ENCODE measurements at places on chromosomes 5 and 9. TPM values are rescaled to one million over a fixed set of nuclear protein-coding genes. Genes with fewer than 3 reads are reported as not detected.
A peak's percentile ranks its signal among the peaks of the same experiment; 100 is the strongest.

GRCh38 chr9:93258419-93258817 is 74.5 kb downstream of the WNK2 start:
- DNase-seq, result no peak

GRCh38 chr9:121708768-121709488 is 57.5 kb downstream of the DAB2IP start:
- no peak for DNase-seq

DNA sequence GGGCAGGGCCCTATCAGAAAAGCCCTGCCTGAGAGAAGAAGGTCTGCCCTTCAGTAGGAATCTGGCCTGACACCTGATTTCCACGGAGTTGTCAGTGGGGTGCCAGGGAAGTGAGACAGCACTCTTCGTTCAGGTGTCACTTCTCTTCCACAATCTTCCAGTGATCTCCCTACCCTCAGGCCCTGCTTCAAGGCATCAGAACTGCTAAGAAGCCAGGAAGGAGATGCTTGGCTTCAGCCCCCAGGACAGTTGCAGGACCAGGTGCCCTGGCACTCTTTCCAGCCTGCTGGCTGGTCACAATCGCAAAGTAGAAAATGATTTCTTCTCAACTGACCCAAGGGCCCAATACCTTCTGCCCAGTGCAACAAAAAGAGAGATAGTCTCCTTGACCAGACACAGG is 50.3 kb downstream of the SPOCK1 start:
- DNase-seq, result no peak

PRR16 gene
- total RNA-seq, result 5.2 TPM

DNA sequence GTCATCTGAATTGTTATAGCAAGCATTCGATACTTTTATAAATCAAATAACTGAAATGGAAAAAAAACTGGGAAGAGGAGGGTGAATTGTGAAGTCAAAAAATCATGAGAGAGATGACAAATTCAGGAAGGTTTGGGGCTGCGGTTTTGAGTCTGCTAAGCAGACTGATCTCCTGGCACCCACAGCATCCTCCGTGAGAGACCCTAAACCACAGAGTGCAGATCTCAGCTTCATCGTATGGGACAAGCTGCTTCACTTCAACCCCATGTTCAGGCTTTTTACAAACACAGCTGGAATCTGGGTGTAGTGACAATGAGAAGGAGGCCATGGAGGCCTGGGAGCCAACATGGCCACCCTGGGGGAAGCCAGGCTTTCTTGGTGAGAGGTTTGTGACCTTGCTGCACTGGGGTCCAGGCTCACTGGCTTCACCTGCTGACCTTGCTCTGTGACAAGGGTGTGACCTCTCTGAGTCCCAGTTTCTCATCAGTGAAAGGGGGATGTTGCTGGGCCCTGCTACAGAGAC is 19.4 kb downstream of the USP20 start:
- no peak for DNase-seq

DNA sequence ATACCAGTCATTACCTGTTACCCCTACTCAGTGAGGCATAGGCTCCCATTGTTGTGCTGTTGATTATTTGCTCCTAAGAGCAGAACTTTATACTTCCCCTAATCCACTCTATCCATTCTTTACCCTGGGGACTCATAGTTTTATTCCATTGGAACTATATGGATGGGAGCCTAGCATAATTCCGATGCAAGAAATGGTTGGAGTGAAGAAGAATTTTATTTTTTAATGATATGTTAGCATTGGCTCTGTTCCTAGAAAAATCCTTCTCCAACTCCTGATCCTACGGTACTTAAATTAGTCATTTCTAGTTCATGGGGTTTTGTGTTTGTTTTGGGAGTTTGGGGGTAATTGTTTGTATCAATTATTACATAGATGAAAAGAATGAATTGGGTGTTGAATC is 191.5 kb downstream of the GOLPH3 start:
- DNase-seq, result no peak

DNA sequence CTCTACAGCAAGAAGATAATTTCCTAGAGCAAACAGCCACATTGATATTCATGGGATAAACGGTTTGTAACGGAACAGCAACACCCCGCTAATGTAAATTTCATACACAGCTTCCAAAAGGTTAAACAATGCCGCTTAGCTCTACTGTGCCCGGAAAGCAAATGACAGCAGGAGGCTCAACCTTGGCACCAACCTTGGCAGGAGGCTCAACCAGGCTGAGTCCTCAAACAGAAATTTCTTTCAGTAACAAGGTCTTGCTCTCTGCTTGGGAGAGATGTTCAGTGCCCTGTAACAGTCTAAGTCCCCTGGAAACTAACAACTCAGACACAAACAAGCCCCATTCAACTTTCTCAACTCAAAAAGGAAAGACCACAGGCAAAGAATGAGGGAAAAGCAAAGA is 11.1 kb upstream of the PPP1R2B start:
- no peak for DNase-seq

FAM174A gene
- 53.2 TPM for total RNA-seq

PCDHA12 gene
- 0.10 TPM for total RNA-seq

GRCh38 chr9:73233359-73234007 is 81.8 kb downstream of the ANXA1 start:
- no peak for DNase-seq

- peak; percentile 1 for DNase-seq
These were observed 144.2 kb upstream of the CDH10 start for GRCh38 chr5:24788829-24789514.

EMB gene
- 7.9 TPM for total RNA-seq

MROH2B gene
- total RNA-seq, result not detected

- DNase-seq, result no peak
These were observed 213.9 kb downstream of the PRDM9 start for GRCh38 chr5:23721336-23721735.

DNA sequence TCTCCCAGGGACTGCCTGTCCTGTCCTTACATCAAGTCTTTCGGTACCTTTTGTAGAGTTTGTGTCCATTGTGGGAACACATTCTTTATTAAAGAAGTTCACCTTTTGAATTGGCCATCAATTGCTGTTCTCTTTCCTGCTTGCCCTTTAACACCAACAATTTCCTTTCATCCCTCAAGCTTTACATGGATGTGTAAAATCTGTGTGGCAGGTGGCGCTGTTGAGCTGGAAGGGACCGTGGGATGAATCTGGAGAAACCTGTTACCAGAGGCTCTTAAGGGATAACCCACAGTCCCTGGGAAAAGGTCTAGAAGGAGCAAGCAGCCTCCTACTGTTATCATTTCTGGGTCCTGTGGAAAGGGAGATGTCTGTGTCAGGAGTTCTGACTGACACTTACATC is 7.9 kb upstream of the ZFP62 start:
- peak; percentile 89 for DNase-seq

DNA sequence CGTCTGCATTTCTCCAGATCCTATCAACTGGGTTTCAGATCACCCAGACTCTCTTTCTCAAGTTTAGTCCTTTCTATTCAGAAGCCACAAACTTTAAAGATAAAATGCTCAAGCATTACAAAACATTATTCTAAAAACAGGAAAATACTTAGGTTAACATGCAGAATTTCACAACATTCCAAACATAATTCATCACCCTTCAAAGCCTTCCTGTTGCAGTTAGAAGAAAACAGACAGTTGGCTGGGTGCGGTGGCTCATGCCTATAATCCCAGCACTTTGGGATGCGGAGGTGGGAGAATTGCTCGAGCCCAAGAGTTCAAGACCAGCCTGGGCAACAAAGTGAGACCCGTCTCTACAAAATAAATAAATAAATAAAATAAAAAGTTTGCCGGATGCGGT is 7.7 kb upstream of the OCLN start:
- DNase-seq, result no peak

DNA sequence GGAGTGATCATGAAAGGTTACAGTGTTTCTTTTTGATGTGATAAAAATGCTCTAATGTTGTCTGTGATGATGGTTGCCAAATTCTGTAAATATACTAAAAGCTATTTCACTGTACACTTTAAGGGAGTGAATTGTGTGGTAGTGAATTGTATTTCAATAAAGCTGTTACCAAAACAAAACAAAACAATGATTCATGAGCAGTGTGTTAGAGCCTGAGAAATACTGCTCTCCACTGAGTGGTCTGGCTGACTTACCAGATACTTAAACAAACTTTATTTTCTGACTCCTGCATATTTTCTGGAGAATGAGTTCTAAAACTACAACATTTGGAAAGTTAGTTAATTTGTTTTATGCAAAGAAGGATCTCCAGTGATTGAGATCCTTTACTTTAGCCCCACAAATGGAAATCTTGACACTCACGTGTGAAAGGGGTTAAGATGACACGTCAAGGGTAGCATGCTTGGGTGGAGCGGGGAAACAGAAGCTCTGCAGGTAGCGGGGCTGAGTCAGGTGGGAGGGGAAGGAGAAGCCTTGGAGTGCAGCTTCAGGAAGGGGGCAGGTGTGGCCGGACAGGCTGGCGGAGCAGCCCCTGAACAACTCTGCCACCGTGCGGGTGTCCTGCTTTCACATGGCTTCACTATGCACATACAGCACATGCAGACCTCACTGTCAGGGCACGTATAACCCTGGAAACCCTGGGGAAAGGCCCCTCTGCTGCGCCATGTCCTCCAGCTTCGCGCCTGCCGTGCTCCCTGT is 256.7 kb downstream of the IRX1 start:
- DNase-seq, result no peak
